ENCODE measurements at places on chromosomes 2 and 18.

DNA sequence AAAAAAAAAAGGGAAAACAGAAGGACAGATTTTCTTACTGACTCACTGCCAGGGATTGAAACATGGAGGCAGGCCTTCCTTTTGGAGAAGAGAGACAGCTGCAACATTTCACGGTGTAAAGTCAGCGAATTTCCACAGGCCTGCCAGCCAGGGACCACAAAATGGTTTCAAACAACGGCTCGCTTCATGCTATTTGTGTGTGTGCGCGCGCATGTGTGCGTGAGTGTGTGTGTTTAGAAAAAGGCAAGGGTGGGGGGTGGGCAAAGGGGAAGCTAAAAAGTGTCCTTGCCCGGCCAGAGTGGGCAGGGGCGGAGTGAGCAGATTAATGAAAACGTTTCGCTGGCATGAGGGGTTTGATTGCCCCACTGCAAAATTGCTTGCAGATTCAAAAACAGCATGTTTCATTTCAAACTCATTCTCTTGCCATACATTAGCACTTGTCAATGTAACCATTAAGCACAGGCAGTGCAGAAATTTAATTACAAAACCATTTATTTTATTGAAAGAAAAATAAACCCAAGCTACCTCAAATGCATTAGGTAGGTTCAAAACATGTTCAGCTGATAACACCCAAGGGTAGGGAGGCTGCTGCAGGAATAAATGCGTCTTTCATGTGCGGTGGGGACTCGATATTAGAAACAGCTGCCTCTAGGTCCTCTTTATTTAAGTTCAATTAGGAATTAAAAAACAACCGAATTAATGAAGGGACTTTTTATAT is 182.1 kb upstream of the SIX2 start:
- no peak for DNase-seq

GRCh38 chr2:60823694-60824305 is 57.6 kb upstream of the REL start:
- DNase-seq = no peak

GRCh38 chr2:192119536-192119935 is 75.2 kb downstream of the TMEFF2 start:
- DNase-seq = no peak

DNA sequence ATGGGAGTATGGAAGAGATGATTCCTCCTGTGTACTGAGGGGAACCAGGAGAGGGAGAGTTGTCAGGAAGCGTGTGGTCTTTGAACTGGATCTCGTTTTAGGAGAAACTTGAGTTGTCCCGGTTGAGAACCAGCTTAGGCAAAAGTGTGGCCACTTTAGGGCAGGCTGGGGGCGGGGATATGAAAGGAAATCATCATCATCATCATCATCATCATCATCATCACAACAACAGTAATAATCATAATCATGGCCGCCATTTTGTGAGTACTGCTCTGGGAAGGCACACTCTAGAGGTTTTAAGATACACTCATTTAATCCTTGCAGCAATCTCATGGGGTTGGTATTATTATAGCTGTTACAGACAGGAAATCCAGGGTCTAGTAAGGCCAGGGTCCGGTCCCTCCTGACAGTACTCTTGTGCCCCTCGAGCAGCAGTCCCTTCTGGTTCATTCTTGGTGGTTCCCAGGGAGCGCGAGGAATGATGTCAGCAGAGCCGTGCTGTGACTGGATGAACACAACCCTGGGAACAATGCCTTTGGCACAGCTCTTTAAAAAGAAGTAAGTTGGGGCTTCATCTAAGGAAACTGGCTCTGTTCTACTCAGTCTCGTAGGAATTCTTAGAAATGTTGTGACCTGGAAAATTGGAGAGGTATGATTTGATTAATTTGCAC is 33.8 kb downstream of the PARD3B start:
- no peak for DNase-seq

- DNase-seq = no peak
Measured at GRCh38 chr2:183248866-183249567, 124.8 kb downstream of the NUP35 start.

- no peak for DNase-seq
Measured at GRCh38 chr18:12694032-12694431, 8.5 kb downstream of the CEP76 start.

GRCh38 chr18:31680433-31680811 is 4.0 kb downstream of the B4GALT6 start:
- no peak for DNase-seq

DNA sequence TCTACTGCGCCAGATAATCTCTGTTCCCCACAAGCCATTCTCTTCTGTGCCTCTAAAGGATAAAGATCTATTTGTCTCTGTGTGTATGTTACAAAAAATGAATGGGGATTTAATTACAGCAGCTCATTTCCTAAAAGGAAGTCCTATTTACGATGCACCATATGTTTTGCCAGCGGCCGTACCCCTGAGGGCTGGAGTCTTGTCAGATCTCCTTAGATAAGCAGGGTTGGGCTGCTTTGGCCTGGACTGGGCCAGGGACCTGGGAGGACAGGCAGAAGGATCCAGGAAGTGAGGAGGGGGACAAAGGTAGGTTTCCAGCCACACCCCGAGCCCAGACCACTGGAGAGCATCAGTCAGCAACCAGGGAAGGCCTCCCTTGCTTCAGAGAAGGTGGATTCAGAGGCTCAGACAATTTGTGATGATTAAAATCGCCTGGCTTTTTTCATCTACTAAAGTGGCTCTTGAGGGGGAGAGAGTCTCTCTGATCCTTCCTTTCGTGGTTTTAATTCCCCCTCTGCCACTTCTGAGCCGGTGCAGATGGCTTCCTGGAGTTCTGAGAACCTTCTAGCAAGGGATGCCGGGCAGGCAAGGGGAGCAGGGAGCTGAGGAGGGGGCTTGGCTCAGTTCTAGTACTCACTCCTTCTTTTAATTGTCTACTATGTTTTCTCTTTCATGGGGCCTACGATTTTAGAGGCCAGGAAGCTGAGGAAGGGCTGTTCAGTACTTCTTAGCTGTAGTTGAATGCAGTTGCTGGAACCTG is 42.1 kb downstream of the MYCN start:
- DNase-seq = no peak

DNA sequence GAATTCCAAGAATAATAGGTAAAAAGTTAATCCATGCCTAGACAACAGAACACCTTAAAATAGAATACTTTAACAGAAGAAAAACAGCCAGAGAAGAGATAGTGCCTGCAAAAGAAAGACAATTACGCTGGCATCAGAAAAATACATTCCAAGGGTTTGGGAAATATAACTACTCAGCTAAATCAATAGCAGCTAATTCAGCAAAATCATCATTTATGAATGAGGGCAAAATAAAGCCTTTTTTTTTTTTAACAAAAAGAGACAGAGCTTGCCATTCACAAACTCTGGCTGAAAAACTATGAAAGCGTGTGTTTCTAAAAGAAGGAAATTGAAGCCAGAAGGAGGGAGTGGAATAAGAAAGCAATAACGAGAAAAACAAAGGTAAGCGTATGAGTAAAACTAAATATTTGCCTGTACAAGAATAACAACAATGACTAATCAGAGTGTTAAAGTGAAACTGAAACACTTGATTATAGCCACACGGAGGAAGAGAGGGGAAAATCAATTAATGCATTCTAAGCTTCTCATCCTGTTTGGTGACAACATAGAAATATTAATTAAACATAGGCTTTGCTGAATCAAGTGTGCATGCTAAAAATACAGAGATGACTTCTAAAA is 90.2 kb downstream of the EHD3 start:
- no peak for DNase-seq

- no peak for DNase-seq
Measured at GRCh38 chr2:156852210-156852609, 405.3 kb upstream of the GALNT5 start.

DNA sequence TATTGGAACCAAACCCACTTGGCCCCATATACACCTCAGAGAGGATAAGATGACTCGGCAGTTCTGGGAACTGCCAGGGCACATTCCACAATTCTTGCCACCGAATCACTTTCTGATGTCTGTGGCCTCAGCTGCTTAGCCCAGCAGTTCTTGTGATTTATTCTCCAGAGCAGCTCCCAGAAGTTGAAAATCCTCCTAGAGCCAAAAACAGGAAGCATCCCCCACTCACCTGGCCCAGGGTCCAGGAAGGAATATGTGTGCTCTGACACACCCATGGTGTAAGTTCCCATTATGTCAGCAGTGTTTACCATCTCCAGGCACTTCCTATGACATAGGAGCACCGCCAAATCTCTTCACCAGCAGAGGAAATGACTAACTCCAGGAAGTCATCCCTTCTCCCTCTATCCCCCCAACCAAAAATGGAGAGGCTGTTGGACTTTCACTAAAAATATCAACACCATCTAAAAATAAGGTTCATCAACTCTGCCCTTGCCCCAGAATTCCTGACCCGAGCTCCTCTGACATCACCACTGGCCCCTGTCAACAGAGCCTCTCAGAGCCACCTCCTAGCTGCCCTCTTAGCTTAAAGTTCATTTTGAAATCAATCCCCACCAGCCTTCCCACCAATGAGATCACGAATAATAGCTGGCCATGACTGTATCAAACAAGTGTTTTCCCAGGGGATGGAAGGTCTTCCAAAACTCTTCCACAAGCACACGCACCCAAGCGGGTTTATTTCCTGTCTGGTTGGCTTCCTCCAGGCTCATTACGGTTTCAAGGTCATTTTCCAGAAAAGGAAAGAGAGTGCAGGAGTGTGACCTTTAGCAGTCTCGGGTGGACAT is 223.1 kb upstream of the PARD3B start:
- DNase-seq = no peak

DNA sequence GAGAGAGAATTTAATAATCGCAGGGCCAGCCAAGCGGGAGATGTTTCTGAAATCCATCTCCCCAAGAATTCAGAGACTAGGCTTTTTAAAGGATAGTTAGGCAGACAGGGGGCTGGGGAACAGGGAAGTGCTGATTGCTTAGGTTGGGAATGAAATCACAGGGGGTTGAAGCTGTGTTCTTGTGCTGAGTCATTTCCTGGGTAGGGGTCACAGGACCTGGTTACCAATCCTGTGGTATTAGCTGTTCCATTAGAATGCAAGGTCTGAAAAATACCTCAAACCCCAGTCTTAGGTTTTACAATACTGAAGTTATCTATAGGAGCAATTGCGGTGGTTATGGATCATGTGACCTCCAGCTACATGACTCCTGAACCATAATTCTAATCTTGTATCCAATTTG is 4.6 kb downstream of the SP140 start:
- DNase-seq = no peak

DNA sequence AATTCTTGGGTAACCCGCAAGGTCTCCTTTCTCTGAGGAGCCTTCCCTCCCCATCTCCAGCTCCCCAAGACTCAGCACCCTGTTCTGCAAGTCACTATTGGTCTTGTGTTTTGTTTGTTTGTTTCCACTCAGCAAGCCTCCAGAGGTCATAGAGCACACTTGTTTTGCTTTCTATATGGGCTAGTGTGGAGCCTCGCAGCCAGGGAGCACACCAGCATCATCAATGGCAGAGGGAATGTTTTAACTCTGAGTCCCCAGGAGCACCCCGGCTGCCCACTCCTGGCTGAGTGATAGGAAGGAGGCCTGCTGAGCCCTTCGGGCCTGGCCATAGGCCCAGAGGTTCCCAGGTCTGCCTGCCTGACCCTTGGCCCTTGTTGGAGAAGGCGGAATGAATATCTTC is 36.6 kb downstream of the GLI2 start:
- DNase-seq = no peak

DNA sequence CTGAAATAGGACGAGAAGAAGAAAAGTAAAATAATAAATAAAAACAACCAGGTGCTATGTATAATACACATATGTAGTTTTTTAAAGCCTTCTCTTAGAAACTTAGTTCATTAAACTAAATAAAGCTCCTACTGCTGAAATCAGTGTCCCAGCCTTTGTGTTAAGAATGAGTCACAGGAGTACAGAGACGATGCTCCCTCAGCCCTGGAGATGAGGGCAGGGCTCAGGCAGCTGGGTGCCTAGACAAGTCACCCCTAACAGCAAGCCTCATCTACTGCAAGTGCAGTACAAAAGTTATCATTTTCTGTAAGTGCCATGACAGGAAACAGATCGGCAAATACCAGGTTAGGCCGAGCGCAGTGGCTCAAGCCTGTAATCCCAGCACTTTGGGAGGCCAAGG is 18.2 kb downstream of the KIDINS220 start:
- no peak for DNase-seq

DNA sequence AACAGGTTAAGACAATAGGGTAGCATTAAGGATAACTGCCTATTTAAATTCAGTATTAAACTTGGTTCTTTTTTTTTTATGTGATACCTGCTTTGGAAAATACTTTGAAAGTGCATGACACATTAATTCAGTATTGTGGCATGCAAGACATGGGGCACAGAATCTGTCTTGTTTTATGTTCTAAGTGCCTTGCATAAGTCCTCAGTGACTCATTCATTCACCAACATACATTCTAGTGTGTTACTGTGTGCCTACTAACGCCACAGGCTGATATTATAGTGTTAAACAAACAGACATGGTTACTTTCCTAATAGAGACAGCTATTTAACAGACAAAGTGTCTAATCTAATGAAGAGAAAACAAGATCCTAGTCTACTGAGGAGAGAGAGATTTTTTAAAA is 91.7 kb downstream of the GCA start:
- no peak for DNase-seq

DNA sequence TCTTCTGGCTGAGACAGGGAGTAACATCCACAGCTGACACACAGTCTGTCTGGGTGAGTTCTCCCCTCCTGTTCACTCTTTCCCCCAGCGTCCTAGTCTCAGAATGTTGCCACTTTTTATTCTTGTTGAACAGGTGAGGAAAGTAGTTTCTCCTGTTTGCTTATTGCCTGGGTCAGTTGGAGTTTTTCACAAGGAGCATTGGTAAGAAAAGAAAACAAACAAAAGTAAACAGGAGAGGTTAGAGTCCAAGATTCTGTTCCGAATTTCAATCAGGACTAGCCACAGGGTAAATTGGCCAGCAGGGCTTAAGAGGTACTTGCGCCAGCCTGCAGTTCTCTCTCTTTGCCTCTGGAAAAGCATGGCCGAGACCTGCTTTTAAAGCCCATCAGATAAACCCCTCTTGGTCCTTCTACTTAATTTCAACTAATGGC is 255.0 kb upstream of the EPAS1 start:
- DNase-seq = no peak

DNA sequence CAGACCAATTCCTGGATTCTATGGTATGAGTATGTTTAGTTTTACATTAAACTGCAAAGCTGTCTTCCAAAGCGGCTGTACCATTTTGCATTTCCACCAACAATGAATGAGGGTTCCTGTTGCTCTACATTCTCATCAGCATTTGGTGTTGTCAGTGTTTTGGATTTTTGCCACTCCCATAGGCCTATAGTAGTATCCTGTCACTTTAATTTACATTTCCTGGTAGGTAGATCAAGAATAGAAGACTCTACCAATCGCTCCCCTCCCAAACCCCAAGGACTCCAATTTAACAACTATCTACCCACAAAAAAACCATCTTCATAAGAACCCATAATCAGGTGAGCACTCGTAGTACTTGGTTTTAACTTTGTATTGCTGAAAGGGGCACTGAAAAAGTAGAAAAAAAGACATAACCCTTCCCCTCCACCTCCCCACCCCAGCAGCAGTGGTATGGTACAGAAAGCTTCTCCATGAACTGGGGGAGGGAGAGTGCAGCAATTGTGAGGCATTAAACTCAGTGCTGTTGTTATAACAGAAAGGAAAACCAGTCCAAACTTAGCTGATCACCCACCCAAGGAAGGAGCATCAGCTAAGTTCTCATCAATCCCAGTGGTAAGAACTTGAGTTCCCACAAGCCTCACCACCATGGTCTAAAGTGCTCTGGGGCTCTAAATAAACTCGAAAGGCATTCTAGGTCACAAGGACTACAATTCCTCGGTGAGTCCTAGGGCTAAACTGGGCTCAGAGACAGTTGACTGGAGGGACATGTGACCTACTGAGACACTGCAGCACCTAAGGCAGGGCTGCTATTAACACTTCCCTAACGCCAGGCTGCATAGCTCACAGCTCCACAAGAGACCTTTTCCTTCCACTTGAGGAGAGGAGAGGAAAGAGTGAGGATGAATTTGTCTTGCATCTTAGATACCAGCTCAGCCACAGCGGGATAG is 35.5 kb upstream of the CYTIP start:
- DNase-seq = no peak

Data from stimulated activated CD4-positive, alpha-beta T cell treated with anti-CD3 and anti-CD28 coated beads, Interleukin-12 subunit alpha, Interleukin-12 subunit beta, amount 100 ng/mL, for 24 hours (primary cell).